ENCODE measurements at places on chromosomes 1 and 21.

- no peak for DNase-seq
Observed at GRCh38 chr1:212981571-212982328, 31.4 kb downstream of the VASH2 start.

- no peak for DNase-seq
Observed at GRCh38 chr1:68197461-68197860, 34.9 kb downstream of the WLS start.

DNA sequence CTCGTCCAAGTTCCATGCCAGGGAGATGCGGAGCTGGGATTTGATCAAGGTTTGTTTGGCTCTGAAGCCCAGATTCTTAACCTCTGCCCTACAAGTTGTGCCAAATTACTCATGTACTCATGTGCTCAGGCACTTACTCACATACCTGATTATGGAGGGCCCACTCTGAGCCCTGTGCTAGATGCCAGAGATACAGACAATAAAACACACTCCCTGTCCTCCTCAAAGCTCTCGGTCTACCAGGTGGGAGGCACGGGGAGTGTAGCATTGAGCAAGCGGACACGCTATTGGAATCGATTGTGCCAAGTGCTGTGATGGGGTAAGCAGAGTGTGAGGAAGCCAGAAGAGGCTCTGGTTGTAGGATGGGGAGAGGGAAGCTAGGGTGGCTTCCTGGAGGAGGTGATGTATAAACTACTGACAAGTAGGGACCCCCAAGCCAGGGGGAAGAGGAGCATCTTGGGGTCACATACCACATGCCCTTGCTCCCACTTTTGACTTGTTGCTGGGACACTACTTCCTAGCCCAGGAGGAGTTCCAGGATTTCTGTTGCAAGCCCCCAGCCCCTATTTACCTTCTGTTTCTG, 49.8 kb upstream of the IFNLR1 start:
- no peak for DNase-seq

- no peak for DNase-seq
Observed at GRCh38 chr1:175572932-175573868, 170.2 kb downstream of the TNR start.

DNA sequence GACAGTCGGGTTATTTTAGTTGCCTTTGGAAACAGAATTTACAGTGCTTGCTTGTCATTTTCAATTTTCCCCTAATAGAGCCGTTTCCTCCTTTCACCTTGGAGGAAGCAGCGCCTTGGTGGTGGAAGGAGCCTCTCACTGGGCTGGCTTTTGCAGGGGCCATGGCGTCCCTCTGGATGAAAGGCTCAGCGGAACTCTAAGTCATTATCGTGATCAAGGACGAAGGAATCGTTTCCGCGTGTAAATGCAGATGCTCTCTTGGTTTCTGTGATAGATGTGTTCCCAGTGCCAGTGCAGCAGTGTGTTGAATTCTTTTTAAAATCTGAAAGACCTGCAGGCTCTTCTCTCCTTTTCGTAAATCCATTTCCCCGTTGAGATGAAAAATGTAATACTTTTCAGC, 126.2 kb upstream of the LMO4 start:
- no peak for DNase-seq

DNA sequence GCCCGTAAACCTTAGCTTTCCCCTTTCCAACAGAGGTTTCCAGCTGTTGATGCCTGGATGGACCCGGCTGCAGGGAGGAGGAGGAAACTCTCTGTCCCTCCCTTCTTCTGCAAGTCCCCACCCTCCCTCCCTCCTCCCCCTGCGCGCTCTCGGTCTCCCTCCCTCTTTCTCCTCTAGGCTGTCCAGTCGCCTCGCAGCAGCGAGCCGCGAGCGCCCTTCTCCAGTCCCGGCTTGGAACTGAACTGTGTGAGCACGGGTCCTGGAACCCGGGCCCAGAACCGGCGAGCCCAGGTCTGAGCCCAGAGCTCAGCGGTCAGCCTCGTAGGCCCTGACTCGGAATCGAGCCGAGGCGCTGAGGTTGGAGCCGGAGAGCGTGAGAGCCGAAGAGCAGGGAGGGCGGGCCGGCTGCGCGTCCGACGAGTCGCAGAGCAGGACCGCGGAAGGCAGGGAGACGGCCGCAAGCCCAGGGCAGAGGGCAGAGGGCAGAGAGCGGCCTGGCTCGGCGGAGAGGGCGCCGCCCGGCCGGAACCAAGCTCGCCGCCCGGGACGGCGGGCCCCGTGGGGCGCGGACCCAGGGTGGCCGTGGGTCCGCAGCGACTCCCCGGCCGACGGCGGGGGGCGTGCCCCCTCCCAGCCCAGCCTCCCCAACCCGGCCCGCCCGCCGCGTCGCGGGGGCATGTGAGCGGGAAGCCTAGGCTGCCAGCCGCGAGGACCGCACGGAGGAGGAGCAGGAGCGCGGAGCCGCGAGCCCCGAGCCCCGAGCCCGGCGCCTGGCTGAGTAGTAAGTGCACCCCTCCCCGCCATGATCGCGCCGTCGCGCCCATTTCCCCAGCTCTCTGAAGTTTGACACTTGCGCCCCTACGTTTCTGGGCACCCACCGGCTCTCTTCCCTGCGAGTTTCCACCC, at the start of gene SOX13:
SOX13 (plus strand) TSS at position 185 of the 906 bp plus-strand sequence. CDS start 39,801 bp downstream, outside the sequence.
- peak; percentile 93 for DNase-seq

GRCh38 chr1:152880907-152881306, 2.8 kb downstream of the SMCP start:
- DNase-seq: no peak

- DNase-seq: no peak
Observed at GRCh38 chr1:234659538-234659937, 49.6 kb upstream of the IRF2BP2 start.

DNA sequence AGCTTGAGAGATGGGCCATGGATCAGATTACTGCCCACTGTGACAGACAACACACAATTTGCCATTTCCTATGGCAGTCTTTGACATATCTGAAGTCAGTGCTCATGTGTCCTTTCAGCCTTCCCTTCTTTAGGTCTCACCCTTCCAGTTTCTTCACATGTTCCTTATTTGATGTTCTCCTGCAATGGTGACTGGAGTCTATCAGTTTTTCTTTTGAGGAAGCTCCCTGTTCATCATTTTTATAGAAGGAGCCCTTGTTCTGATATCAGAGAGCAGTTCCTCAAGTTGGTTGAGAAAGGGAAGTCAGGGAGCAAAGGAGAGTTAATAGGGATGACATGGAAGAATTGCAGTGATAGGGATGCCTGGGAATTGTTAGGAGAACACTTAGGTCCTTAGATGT, 42.2 kb downstream of the DISC1 start:
- no peak for DNase-seq

DNA sequence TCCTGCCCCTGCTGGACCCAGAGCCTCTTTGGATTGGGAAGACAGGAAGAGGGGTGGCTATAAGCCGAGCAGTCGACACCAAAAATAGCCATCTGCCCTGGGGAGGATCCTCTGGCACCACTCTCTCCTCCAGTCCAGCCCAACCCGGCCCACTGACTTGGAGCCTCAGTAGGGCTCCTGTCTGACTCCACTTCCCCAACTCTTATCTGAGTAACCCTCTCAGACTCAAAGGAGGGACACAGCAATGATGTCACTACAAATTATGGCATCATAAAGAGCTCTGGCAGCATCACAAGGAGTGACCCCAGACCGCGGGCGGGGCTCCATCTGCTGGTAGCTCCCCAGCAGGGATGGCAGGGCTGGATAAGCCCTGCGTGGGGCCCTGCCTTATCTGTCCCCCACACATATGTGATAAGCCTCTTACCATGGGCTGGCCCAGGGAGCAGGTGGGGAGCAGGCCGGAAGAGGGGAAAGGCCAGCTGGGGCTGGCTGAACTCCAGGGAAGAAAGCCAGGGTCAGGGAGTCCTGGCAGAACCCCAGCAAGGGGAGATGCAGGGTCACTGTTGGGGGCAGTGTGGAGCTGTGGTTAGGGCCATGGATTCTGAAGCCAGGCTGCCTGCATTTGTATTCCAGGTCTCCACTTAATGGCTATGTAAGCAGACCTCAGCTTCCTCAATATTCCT, 4.6 kb upstream of the SLC6A9 start:
- no peak for DNase-seq

GRCh38 chr1:180186831-180187230, 32.2 kb downstream of the QSOX1 start:
- no peak for DNase-seq

- no peak for DNase-seq
Observed at GRCh38 chr1:33039840-33040239, 3.2 kb upstream of the AK2 start.

DNA sequence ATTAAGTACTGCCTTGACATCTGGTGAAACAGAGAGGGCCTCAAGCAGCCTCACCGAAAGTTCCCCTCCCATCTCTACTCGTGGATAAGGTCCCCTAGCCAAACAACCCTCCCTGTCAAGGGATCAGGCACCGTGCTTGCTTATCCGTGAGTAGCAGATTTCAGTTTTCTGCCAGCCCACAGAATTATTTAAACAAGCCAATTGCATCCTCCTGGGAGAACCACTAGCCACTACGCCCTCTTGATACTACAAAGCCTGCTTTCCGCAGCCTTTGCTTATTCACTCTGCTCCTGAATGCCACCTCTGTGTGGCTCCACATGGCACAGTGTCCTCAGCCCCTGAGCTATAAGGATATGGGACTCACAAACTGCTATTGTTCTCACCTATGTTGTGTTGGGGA, 5.9 kb upstream of the TFF2 start:
- no peak for DNase-seq

DNA sequence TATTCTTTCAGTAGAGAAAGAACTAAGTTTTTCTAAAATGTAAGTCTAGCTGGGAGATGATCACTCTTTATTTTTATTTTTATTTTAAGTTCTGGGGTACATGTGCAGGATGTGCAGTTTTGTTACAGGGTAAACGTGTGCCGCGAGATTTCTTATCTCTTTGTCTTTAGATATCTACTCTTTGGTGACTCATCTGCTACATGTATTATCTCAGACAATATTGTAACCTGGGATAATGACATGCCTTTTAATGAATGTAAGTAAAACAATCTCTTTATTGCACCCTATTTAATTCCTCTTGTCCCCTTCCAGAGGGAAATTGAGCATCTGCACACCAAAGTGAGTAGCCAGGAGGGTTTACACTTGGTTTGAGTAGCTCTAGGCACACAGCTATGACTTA, 9.4 kb downstream of the CR2 start:
- DNase-seq: no peak

DNA sequence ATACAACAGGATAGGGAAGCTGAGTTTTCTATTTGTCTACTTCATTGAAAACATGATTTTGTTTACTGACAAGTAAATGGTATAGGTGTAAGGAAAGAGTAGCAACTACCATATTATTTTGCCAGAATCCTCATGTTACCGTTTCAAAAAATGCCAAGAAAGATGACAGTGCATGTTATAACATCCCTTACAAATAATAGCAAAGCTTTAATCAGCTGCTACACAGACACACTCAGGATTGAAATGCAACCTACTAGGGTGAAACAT, 331.5 kb downstream of the CHRM3 start:
- DNase-seq: no peak

GRCh38 chr1:247452447-247453039, 5.4 kb downstream of the OR2B11 start:
- DNase-seq: no peak

DNA sequence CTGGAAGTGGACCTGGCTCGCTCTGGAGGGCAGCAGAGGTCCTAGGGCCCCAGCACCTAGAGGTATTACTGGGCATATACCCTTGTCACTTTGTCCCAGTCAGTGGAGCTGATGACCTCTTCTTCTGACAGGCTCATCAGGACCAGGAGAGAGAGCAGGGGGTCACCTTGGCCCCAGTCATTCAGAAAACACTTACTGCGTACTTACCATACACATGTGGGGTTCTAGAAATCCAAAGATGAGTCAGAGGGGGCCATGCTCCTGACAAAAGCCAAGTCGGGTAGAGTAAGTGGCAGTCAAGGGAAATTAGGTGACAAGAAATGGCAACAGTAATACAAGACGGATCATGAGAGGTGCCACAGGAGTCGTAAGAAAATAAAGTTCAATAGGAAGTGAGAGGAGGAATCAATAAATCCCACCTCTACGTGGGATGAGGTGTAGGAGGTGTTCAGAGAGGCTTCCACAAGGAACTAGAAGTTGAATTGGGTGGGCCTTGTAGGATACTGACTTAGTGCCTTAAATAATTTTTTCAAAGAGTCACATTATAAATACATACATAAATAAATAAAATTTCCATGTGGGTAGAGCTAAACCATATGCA, 6.8 kb downstream of the KCNC4 start:
- DNase-seq: no peak

DNA sequence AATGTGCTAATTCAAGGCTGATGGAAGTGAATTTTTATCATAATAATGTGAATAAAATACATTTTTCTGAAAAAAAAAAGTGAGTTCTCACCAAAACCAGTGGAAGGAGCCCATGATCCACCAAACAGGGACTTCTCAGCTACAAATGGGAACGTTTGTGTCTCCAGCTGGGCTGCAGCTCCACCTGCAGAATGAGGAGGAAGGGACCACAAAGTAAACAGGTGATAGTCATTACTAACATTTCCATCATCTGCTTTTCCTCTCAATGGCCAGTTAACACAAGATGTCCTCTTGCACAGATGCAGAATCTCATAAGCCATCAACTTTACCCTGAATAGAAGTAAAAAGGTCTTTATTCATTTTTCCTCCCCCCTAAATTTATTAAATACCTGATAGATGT, 246.2 kb downstream of the MRPL39 start:
- no peak for DNase-seq

GRCh38 chr1:147409886-147410285, 131.4 kb upstream of the BCL9 start:
- no peak for DNase-seq

DNA sequence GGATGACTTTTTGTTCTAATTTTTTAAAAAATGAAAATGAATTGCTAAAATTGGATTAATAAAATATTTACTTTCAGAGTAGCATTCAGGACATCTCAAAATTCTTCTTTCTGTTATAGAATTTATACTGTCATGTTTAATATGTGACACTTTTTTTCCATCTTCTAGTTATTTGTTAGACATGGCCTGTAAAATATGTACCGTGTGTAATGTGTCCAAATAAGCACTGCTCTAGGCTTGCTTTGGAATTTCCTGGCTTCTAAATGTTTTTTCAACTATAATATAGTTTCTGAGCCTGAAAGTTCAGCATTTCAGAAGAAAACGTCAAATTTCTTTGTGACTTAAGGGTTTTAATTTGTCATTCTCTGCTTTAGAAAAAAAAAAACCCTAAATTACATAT, 243.6 kb downstream of the DNM3 start:
- no peak for DNase-seq
